Fibroblast of skin of right quadriceps (primary cell): ENCODE measurements at places on chromosomes 2 and 18.

GRCh38 chr2:221570321-221570935 is 1.7 kb downstream of the EPHA4 start:
- DNase-seq = peak; percentile 22

DNA sequence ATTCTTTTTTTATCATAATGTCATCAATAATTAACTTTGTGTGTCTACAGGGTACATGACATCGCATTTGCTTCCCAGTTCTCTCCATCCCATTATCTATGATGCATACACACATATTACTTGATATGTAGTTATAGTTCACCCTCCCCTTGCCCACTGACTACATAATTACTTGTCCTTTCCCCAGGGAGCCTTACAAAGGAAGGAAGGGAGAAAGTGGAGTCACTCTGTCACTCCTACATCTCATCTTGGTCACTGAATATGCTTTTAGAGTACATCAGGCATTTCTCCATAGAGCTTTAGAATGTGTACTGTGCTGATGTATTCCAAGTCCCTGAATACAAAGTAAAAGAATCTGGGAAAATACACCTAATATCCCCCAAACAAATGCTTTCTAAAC is 6.0 kb upstream of the DTNA start:
- DNase-seq = no peak

- no peak for DNase-seq
Observed at GRCh38 chr2:137051778-137052398, 286.5 kb downstream of the THSD7B start.

DNA sequence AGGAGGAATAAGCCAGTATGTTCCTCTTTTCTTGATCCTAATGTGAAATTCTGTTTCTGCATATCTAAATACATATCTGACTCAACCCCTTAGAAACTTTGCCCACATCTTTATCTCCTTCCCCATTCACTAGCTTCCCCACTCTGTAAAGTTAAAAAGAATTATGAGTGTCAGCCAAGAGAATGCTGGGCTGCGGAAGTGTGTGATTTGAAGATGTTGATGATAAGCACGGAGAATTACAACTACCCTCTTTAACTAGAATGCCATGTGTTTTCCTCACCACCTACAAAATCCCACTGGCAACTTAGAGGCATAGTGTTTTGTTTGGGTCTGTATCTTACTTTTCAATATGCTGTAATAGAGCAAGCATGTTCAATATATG is 490.4 kb upstream of the FANCL start:
- no peak for DNase-seq

DNA sequence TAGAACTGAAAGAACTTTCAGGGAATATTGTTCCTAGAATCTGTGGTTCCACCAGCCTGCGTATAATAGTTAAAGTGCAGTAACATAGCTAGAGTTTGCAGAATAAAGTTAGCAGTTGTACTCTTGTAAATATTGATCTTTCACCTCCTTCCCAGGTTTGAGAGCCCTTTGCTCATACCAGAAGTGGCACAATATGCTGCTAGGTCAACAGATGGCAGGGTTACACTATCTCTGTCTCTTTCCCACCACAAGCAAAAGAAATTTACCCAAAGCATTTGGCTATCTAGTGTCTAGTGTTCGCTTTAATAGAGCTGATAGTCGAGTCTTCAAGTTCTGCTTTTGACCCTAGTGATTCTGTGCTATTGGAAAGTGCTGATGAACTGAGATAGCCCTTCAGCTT is 119.0 kb upstream of the KLHL14 start:
- DNase-seq = no peak

- no peak for DNase-seq
Observed at GRCh38 chr18:13566941-13567746, 159.2 kb downstream of the FAM210A start.

GRCh38 chr2:29528891-29529520 is 392.4 kb downstream of the ALK start:
- DNase-seq = peak; percentile 72

GRCh38 chr2:208012449-208012848 is 12.9 kb downstream of the PLEKHM3 start:
- no peak for DNase-seq

DNA sequence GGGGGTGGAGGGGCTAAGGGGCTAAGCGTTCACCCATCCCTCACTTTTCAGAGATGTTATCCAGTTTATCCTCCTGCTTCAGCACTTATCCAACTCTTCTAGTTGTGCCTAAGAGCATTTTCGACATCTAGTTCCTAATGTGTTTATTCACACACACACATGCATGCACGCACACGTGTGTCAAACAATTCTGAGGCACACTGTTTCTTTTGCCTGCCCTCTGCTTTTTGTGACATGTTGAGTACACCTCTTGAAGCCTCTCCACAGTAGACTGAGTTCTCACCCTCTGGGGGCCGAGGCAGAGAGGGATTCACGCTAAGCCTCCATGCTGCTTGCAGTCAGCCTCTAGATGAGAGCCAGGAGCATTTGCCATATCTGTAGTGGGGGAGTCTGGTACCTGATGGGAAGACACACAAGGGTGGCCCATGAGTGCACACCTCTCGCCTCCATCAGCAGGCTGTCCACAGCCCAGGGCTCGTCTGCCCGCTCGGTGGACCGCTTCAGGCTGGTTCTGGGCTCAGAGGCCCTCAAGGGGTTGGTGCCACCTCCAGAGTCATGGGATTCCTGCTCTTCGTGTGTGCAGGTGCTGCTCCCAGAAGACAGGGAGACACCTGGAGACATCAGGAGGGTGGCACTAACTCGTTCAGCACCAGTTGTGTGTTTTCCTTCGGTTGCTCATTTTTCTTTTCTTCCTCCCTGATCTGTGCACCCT is 11.9 kb downstream of the TWIST2 start:
- DNase-seq = peak; percentile 24

DNA sequence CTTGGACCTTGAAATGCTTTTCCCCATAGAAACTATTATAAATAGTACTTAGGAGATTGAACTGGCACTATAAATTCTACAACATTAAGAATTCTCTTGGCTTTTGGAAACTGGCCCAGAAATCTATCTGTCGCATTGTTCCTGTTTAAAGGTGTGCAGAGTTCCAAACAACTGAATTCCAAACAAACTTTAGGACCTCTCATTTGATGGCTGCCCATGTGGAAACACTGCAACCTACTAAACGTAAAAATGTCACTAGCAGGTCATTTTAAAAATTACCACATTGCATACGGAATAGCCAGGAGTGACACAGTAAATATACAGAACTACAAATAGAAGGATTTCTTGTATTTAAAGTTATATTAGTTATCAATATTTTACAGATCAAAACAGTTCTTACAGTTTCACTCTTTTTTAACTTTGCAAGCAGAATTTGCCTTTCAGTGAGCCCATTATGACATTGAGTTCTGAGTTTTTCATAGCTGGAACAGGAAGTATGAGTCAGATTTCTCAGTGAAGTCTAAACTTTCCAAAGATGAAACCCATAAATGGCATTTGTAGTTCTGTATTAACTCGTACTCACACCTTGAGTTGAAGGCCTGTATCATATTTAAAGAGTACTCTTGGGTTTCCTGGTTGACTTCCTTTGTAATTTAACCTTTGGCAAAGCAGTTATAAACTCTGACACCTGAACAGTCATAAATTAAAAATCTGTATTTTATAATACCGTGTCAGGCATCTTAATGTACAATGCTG is 142.3 kb upstream of the BOD1L2 start:
- DNase-seq = peak; percentile 60

DNA sequence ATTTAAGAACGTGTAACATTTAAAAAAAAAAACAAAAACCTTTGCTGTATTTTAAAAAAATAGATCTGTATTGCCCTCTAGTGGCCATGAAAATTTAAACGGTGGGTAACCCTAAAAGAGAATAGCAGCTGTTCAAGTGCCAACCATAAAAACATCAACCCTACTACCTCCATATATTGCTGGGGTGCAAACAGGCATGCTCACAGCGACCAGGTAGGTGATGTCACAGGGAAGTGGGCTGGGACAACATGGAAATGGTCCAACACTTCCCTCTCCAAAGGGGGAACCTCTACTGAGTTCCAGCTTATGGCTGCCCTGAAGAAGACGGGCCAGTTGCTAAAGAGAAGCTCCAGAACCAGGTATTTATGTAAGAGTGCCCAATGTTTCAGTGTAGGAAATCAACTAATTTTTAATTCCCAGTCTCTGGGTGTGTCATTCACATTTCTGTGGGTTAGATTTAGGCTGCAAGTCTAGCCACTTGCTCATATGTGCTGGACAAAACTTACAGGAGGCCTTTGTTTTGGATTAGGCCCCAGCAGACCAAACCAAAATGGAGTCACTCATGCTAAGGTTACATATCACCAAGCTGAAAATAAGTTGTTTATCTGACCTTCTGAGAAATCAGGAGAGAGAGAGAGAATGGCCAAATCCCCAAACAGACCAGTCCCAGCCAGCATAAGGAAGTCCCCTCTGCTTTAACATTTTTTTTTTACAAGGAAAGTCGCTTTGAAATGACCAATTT is 54.5 kb downstream of the SKA1 start:
- DNase-seq = peak; percentile 5

- DNase-seq = no peak
Observed at GRCh38 chr2:219744600-219744999, 117.2 kb downstream of the SLC4A3 start.

- DNase-seq = peak; percentile 77
Observed at GRCh38 chr18:62784966-62785413, 69.6 kb downstream of the PHLPP1 start.

DNA sequence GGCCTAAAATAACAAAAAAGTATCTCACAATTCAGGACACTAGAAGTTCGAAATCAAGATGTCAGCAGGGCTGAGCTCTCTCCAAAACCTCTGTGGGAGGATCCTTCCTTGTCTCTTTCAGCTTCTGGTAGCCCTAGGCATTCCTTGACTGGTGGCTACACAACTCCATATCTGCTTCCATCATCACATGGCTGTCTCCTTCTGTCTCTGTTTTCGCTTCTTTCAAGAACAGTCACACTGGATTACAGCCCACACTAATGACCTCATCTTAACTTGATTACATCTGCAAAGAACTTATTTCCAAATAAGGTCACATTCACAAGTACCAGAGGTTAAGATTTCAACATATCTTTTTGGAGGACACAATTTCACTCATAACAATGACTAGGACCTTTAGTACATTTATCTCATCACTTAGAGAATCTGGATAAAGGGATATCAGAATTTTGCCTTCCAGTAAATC is 275.2 kb downstream of the IRS1 start:
- peak; percentile 88 for DNase-seq

DNA sequence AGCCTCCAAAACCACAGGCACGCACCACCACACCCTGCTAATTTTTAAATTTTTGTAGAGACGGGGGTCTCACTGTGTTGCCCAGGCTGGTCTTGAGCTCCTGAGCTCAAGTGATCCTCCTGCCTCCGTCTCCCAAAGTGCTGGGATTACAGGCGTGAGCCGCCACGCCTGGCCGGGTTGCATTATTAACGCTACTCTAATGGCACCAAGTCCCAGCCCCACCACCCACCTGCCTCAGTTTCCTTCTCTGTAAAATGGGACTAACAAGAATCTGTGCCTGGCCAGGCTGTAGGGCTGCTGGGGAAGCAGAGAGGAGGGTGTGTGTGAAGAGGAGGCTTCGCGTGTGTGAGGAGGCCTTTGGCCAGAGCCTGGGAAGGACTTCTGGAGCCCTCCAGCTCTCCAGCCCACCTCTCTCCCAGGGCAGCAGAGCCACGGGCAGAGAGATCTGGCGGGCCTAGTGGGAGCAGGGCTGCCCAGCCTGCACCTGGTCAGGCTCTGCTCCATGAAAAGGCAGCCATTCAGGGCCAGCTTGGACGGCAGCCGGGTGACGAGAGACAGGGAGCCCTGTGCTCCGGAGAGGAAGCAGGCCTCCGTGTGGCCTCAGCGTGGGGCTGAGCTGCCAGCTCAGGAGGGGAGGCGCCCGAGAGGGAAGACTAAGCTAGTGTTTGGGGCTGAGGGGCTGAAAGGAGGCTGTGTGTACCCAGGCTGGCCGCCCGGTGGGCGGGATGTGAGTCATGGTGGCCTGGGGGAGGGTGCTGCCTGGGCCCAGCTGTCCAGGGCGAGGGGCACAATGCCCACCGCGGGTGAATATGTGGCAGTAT is 7.4 kb upstream of the B3GNT7 start:
- peak; percentile 24 for DNase-seq

DNA sequence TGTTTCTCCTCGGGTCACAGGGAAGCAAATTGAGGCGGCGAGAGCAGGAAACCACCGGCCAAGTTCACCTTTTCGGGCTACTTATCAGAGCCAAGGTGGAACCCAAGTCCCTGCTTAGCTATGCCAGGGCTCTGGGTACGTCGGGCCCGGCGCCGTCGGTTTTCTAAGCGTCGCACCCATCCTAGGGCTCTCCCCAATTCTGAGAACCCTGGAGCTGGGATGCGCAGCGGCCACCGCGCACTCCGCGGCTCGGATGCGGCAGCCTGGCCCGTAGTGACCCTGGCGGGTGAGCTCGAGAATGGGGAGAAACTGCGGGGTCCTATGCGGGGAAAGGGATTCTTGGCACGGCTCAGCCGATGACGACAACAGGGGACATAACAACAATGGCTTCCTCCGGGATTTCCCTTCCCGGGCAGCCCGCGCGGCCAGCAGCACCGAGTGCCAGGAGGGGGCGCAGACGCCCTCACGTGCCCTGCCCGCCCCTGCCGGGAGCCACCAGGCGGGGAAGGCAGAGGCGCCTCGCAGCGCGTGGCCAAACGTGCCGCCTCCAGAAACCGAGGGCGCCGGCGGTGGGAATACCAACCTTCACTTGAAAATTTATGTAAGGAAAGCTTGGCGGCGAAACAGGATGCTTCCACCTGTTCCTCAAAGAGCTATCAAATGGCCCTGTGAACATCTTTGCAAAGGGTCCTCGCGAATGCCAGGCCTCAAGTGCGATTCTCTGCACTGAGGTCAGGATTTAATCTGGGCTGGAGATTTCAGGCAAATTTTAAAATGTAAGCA is 2.1 kb upstream of the SLC30A3 start:
- DNase-seq = peak; percentile 38

DNA sequence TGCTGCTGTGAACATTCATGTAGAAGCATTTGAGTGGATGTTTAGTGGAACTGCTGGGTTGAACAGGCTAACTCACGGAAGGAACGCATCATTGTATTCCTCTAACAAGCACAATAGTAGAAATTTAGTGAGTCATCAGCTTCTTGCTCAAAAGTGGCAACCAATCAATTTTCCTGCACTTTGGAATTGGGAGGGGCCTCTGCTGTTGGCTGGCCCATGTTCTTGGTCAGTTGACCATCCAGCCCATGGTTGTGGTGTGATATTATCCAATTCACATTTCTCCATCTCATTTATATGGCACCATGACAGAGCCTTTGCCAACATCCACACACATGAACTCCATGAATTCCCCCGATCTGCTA is 95.0 kb downstream of the TNFRSF11A start:
- DNase-seq = peak; percentile 46

DNA sequence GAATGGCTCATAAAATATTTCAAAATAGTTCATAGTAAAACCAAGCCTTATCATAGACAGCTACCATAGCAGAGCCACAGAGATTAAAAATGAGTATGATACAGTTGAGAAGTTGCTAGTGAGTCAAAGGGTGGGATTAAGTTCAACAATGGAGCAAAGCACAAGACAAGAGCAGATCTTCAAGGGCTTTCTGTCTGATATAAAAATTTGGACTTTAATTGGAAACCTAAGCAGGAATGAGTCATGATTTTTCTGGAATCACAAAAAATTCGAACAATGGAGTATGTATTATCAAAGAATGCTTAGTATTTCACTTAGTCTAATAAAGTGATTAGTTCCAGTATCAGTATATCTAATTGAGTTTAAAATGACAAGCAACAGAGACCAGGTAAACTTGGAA is 487.3 kb upstream of the NETO1 start:
- no peak for DNase-seq

- no peak for DNase-seq
Observed at GRCh38 chr2:209387389-209387788, 36.5 kb upstream of the MAP2 start.

GRCh38 chr2:12796657-12797056 is 79.9 kb downstream of the TRIB2 start:
- no peak for DNase-seq

GRCh38 chr2:175676813-175677212 is 325.3 kb downstream of the LNPK start:
- DNase-seq = no peak
